Fibroblast of upper back skin (primary cell): ENCODE measurements at places on chromosomes 7 and 10.

DNA sequence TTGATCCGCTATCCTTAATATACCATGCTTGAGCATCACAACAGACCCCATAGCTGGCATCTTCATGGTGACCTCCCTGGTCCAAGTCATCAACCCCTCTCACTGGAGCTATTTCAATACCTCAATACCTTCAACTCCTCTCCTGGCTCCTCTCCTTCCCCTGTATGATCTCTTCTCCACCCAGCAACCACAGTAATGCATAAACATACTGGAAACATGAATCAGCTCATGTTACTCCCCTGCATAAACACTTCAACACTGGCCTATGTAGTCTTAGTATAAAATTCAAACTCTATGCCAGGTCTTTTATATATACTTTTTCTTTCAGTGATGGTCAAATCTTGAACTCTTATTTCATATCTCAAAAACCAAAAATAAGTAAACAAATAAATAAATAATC lies 31.8 kb upstream of the TMEM273 start:
- peak; percentile 62 for DNase-seq

- DNase-seq, result peak; percentile 40
Observed at GRCh38 chr7:42742318-42742717, 169.6 kb downstream of the C7orf25 start.

DNA sequence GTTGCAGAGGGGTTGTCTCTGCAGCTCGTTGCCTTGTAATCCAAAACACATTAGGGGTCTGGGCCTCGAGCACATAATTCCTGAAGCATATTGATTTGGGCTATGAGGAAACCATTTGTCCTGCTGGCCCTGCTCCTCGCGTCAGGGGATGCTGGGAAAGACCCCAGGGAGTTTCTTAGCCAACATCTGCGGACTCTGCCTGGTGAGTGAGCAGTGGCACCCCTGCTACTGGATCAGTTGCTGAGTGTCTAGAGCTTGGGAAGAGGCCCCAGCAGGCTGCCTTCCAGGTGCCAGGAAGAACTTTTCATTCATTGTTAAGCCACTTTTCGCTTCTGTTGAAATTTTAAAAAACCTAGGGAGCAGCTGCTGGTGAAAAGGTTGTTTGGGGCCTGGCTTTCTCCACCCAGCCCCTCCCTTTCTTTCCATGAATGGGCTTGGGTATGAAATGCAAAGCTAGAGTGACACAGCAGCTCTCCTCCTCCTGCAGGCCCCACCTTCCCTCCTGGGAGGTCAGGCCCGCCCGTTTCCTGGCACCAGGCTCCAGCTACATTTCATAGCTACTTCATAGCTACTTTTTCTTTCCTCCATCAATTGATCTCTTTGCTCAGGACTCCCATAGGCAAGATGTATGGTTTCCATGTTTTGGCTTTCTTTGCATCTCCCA lies 26.8 kb downstream of the TACR2 start:
- peak; percentile 65 for DNase-seq

DNA sequence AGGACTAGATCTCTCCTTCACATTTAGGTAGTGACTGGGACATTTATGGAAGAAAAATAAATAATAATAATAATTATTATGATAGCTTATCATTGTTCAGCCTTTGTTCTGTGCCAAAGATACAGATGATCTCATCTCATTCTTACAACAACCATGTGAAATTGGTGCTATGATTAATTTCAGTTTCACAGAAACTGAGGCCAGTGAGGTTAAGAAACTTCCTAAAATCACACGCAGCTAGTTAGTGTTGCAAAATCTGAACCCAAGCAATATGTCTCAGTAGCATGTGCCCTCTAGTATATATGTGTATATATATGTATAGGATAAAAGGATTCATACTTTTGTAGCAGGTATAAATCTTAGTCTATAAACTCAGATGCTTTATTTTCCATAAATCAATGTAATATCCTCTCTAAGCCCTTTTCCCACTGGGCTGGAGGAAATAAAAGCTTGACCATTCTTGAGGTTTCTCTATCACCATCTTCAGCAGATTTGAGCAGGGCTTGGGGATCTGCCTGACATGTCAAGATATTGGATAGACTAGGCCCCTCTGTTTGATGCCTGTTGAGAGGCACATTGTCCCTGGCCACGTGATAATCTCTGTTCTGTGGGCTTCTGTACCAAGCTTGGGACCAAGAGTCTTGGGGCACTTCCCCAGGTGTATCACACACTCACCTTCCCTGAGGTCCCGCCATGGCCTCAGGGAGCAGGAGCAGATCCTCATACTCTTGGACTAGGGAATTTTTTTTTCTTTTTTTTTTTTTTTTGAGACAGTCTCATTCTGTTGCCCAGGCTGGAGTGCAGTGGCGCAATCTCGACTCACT lies 172.6 kb upstream of the NRP1 start:
- DNase-seq, result peak; percentile 34

DNA sequence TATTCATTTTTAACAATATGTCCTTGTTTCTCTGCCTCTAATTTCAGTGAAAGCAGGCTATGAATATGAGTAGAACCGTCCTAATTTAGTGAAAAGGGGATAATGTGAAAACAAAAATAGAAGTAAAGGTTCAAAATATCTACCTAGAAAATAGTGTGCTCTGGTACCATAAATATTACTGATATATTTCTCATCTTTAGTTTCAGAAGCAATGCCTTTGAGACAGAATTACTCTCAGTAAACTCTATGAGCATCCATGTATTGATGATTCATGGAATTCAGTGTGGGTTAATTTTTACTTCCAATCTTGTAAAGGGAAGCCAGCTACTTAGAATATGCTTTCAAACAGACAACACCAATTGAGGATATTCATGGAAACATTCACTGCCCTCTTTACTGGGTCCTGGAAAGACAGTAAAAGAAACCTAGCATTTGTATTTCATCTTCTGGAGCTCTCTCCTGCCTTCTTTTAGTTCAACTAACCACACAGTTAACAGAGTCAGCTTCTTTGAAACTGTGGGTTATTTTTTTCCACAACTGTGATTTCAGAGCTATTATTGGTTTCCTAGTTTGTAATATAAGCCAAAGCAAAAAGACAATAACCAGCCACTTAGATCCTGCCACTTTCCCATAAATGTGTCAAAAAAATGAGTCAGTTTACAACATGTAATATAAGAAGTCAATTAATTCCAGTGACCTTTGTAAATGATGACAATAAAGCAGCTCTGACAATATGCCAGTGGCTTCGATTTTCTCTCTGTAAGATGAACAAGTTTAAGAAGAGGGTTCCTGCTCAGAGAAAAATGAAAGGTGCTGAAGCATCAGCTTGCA lies 1.7 kb downstream of the LRRN3 start:
- no peak for DNase-seq

DNA sequence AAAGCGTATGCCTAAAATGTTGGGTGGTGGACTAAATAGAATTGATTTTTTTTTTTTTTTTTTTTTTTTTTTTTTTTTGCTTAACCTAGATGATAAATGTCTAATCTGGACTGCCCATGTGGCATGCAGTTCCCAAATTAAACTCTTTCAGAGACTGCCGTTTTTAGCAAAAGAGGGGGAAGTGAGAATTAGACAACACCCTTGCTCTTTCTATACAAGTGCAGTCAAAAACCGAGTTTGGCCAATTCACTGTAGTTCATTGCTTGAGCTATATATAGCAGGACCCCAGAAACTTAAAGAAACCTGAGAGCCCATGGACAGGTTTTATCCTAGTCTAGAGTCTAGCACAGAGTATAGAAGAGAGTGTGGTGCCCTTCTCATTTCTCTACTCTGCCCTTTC lies 141.9 kb downstream of the GRM3 start:
- DNase-seq, result no peak

DNA sequence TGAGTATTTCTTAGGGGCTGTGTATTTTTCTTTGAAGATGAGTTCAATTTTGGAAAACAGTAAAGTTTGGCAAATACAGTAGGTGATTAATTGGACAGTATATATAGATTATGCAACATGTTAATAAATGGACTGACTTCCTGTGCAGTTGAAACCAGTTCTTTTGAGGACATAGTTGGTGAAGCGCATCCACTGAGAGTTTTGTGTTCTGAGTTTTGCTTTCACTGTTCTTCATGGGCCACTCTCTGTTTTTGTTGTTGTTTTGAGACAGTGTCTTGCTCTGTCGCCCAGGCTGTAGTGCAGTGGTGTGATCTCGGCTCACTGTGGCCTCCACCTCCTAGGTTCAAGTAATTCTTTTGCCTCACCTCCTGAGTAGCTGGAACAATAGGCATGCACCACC lies 109.0 kb downstream of the SDHAF3 start:
- no peak for DNase-seq

GRCh38 chr10:104170610-104171254 lies 48.8 kb downstream of the SFR1 start:
- no peak for DNase-seq

GRCh38 chr10:74589226-74589673 lies 237.2 kb upstream of the KAT6B start:
- DNase-seq, result peak; percentile 99

GRCh38 chr7:110418659-110419280 lies 672.2 kb upstream of the LRRN3 start:
- no peak for DNase-seq

GRCh38 chr7:116955801-116956476 lies 2.6 kb downstream of the ST7 start:
- DNase-seq, result peak; percentile 38

- no peak for DNase-seq
Observed at GRCh38 chr7:105315357-105315756, 73.4 kb downstream of the SRPK2 start.

GRCh38 chr10:110717781-110718589 lies 73.8 kb downstream of the RBM20 start:
- no peak for DNase-seq

GRCh38 chr10:49117376-49118070 lies 2.2 kb upstream of the VSTM4 start:
- no peak for DNase-seq

DNA sequence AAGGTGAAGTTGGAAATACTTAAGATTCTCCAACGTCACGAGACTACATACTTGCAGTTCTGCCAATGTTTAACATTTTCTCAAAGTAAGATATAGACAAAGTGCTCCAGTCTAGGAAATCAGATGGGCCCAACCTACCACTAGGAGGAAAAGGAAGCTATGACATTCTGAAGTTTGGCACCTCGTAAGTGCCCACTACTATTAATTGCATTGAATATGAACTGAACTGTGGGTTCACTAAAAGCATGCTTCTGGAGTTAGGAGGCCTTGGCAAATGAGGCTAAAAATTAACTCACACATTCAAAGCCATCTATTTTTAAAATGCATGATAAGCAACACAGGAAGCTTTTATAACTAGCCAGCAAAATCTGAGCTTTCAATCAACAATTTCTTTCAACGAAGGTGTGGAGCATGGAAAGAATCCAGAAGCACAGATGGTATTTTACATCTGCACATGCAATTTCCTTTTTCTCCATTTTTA lies 149.7 kb downstream of the LRRTM3 start:
- DNase-seq, result no peak

GRCh38 chr10:61600399-61600798 lies 62.3 kb upstream of the CABCOCO1 start:
- no peak for DNase-seq

DNA sequence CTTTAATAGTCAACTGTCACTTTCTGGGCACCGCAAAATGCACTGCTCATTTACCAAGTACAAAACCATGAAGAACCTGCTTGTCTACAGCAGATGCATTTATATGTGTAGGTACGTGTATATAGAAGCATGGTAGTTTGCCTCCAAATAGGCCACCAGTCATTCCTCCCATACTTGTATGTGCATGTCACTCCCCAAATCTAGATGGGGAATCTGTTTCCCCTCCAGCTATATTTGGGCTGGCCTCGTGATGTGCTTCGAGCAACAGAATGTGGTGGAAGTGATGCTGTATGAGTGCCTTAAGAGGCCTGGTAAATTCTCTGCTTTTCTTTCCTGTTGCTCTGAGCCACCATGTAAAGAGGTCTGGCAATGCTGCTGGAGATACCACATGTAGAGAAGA lies 47.1 kb downstream of the PSMC2 start:
- no peak for DNase-seq

- DNase-seq, result no peak
Observed at GRCh38 chr10:77993620-77994019, 35.7 kb downstream of the POLR3A start.

DNA sequence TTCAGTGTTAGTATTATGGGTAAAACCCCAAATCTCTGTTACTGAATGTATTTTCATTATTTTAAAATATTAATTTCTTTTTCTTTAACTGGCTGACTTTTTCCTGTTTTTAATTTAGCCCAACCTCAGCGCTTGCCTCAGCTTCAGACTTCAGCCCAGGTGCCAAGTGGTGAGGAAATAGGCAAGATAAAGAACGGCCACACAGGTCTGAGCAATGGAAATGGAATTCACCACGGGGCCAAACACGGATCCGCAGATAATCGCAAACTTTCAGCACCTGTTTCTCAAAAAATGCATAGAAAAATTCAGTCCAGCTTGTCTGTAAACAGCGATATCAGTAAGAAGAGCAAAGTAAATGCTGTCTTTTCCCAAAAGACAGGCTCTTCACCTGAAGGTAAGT lies 57.5 kb downstream of the MDFIC start:
- peak; percentile 66 for DNase-seq

GRCh38 chr7:16644636-16645592 lies 640 bp downstream of the ANKMY2 start:
- peak; percentile 45 for DNase-seq

- no peak for DNase-seq
Observed at GRCh38 chr10:114398587-114399331, 5.5 kb downstream of the AFAP1L2 start.

DNA sequence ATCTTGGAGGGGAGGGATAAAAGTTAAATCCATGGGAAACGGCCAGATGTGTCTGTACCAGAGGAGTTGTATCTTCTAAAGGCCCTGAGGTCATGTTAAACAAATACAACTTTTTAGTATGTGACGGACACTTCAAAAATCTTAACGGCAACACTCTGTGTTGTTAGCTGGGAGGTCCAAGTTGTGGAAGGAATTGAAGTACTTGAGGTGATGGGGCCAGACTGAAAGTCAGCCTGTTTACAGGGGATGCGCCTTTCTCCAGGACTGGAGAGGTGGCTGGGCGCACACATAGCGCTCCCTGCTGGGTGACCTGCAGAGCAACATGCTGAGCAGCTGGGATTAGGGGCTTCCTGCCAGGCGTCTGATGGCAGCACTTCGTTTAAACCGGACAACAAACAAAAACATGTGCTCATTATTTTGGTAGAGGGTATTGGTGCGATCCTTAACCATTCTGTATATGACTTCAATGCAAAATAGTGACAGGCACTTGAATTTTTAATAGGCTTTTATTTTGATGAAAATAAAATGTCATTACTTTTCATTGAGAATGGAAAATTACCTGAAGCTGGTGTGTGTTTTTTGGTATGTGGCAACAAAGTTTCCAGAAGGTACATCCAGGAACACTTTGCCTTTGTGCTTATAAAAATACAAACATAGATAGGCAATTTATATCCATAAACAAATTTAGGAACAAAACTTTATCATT lies 198.2 kb downstream of the MLLT10 start:
- DNase-seq, result peak; percentile 71

- no peak for DNase-seq
Observed at GRCh38 chr10:21500578-21500910, 24.9 kb downstream of the SKIDA1 start.

- DNase-seq, result peak; percentile 42
Observed at GRCh38 chr7:69187824-69188333, 410.4 kb upstream of the AUTS2 start.
